ENCODE measurements at places on chromosomes 16 and 17.

GRCh38 chr16:72932050-72932449 is 115.9 kb downstream of the ZFHX3 start:
- DNase-seq = no peak

DNA sequence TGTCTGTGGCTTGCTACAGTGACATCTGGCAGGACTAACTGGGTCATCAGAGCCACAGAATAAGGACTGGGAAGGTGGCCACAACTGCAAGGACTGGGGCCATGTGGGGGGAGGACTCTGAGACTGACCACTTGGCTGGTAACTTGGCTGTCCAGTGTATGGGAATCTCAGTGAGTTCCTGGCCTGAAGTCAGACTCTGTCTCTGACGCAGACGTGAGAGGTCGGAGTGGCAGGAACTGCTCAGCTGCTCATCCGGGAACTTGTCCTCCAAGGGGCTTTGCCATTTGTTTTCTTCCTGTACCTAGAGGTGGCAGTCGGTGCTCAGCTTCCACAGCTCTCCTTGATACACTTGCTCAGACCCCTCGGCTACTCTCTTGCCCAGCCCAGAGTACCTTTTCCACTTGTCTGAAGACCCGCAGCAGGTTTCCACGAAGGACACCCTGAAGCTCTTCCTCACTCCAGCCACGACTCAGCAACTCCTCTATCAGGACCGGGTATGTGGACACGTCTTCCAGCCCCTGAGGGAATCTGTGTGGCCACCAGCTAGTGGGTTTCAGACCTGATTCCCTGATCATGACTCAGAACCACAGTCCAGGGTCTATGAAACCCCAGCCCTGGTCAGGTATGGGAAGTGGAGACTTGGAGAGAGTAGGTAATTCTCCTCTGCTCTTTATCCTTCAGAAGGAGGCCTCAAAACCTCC is 7.3 kb upstream of the DPEP3 start:
- DNase-seq = no peak

GRCh38 chr17:60704170-60704569 is 26.5 kb downstream of the BCAS3 start:
- no peak for DNase-seq

GRCh38 chr16:1125471-1125870 is 27.4 kb upstream of the CACNA1H start:
- no peak for DNase-seq

DNA sequence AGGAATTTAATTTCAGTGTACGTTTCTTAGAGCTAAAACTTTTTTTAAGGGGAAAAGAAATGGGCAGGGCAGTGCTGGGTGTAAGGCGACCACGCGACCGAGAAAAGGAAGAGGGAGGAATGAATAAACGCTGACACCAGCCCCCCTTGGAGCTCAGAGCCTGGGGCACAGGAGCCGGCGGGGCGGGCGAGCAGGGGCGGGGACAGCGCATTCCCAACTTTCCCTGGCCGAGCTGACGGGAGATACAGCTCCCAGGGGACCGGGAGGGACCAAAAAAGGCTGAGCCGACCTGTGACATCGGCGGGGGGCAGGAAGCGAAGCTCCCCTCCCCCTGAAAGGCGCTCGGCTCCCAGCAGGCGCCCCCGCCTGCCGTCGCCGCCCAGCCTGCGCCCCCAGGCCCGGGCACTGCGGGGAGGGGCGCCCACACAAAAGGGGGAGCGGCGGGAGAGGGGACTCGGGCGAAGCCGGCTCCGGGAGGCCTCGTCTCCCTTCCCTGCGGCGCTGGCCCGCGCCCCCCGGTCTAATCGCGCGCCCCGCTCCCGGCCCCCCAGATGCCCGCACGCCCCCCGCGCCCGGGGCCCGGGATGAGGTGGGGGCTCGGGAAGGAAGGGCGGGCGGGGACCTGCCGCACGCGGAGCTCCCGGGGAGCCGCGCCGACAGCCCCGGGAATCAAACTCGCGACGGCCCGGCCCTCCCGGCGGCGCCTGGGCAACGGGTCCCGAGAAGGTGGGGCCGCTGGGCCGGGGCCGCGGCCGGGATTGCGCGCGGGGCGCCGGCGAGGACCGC is 622 bp downstream of the CUEDC1 start:
- peak; percentile 77 for DNase-seq

- DNase-seq = no peak
Measured at GRCh38 chr16:27237219-27238015, 31.2 kb downstream of the NSMCE1 start.

GRCh38 chr17:40158438-40159013 is 18.2 kb downstream of the CASC3 start:
- DNase-seq = no peak

DNA sequence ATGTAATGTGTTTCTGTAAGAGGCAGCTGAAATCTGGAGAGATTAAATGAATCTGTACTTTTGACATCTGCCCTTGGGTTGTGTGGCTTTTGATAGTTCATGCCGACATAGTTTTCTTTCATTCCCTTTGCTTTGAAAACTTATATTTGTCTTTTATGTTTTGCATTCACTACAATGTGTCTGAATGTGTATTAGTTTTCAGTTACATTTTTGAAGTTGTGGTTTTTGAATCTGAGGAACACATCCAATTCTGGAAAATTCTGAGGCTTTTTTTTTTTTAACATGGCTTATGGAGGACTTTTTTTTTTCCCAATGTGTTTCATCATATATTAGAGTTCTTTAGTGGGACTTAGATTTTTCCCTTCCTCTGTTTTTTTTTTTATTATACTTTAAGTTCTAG is 683.7 kb upstream of the SOX9 start:
- DNase-seq = no peak

DNA sequence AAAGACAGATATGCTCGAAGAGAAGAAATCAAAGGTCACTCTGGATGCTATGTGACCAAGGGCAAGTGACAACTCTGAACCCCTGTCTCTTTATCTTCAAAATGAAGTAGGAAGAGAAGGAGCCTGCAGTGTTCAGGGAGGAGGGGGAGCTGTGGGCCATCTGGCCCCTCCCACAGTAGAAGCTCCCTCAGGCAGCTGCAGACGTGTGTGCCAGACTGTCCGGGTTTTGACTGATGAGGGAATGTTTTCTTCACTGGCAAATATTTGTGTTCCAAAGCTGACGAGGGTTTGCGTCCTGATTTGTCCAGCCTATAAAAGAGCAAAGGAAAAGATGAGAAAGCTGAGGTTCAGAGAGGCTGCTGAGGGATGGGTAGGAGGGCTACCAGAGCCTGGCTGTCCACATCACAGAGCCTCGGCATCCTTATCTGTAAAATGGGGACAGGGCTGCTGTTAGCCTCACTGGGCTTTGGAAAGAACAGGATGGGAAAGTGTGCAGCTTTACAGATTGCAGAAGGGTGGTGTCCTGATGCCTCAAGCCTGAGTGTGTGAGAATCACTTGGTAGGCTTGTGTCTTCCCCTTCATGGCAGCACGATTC is 1.8 kb upstream of the GINS2 start:
- no peak for DNase-seq

DNA sequence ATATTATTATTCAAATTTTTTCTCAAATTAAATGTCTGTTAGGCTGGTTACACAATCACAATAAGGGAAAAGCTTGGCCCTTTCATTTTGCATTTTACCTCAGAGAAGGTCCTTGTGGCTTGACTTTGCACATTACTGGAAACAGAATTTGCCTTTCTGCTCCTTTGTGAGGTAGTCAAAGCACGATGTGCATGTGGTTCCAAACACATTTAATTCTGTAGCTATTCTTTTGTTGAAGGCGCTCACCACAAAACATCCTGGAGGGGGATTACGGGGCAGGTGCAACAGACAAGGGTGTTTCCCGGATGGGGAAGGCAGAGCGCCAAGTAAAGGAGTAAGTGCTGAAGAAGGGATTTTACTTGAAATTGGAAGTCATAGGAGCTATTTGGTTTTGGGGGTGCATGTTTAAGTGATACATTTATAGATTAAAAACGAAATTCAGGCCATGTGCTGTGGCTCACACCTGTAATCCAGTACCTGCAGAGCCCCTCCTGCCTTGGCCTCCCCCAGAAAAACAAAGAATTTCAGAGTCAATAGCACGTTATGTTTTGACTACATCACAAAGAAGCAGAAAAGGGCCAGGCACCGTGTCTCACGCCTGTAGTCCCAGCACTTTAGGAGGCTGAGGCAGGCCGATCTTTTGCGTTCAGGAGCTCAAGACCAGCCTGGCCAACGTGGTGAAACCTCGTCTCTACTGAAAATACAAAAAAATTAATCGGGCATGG is 31.2 kb upstream of the TENT4B start:
- no peak for DNase-seq

GRCh38 chr17:10633738-10634379 is 23.2 kb downstream of the MYH3 start:
- DNase-seq = no peak

- no peak for DNase-seq
Measured at GRCh38 chr17:44832805-44833204, 2.7 kb upstream of the GJC1 start.

DNA sequence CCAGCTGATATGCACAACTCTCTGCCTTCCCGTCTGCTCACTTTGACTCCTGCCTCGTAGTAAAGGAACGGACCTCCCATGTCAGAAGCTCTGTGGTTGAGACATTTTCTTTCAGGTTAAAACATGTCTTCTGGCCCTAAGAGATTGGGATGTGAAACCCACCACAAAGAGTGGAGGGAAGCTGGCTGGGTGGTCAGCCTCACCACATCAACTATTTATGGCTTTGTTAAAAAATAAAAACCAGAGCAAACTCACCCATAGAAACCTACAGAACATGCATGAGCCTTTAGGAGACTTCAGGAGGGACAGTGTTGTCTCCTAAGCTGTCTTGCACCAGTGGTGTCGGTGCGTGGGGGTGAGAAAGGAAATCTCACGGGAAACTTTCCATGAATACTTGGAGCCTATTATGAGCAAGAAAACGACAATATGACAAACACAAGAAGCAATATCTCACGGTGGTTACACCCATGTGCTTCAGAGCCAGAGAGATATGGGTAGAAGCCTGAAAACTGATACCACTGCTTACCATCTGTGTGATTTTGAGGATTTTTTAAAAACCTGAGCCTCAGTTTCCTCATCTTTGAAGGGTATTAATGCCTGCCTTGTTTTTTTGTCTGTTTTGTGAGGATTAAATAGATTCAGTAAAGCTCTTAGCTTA is 61.7 kb upstream of the XYLT1 start:
- no peak for DNase-seq

DNA sequence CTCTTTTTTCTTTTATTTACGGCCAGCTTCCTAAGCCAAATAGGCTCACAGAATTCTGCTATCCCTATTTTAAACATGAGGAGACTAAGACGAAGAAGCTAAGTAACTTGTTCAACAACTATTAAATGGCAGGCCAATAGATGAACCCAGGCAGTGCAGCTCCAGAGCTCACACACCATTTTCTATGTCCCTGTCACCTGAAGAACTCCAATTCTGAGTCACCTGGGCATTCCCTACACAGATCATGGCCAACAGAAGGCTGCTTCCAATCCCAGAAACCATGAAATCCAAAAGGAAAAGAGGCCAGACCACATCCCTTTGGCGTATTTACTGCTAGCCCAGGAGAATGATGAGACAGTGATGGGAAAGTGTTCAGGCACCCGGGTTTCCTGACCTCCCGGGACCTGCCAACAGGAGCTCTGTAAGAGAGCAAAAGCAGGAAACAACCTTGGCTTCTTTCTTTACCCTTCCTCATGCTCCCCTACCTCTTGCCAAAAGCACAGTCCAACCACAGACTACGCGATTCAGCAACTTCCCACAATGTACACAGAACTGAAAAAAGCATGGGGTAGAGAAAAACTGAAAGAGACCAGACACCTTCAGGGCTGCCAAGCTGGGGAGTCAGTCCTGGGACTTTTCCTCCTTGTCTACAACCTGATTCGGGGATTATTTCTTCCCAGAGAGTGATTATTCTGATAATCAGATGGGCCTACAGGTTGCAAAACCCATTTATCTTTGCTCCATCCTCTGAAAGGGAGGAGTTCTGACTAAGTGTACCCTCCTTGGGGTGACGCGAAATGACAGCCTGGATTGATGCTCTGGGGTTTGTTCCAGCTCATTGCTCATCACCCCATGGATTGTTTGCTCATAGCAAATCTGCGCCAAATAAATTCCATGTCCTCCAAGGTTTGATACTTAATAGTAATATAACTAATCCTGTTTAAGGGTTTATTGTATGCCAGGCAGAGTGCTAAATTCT is 47.8 kb upstream of the HAS3 start:
- DNase-seq = no peak

- DNase-seq = no peak
Measured at GRCh38 chr16:1351215-1351581, 480 bp downstream of the TSR3 start.

DNA sequence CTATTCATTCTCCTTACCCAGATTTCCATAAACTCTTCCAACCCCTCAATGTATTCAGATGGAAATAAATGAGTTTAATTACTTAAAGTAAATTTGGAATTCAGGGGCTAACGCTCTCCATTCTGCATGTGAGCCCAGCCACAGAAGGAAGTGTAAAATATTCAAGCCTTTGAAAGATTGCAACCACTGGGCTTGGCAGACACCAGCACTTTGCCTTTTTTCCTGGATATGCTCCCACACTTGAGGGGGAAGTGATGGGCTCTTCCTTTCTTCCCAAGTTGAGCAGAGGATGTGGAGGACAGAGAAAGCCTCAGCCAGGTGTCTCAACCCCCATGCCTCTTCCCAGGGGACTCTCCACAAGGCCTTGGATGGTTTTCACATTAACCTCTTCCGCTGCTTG is 825.1 kb upstream of the EEF2KMT start:
- DNase-seq = no peak

DNA sequence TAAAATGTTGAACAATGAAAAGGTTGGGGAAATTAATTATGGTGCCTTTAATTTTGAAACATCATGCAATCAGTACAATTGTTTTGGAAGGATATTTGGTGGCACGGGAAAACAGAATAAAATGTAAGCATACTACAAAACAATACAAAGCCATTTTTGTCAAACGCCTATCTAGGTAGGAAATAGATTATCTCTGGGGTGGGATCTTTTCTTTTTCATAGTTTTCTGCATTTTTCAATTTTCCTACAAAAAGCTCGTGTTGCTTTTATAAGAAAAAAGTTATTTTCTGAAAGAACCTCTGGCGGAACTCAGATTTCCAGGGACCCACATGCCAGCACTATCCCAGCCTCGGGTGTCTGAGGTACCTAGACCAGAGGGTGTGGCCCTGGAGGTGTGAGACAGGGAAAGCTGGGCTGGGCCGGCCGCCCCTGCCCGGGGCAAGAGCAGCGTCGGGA is 961 bp upstream of the MAP3K3 start:
- no peak for DNase-seq

GRCh38 chr17:57900991-57901743 is 51.3 kb upstream of the MRPS23 start:
- DNase-seq = no peak

DNA sequence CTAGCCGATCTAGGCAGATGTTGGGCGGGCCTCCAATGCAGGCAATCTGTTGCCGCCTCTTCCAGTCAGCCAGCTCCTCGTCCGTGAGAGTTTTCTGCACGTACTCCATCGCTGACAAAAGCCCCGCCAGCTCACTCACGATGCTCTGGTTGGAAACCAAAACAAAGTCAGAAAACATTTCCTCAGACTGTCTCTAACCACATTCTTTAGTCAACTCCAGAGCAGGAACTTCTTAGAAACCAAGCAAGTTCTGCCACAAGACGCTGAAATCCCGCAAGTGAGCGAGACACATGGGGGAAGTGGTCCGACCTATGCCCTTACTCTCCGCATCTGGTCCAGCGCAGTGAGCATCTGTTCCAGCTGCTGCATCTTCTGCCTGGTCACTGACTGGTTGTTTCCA is 49.1 kb downstream of the STAT5A start:
- no peak for DNase-seq
